ENCODE measurements at places on chromosomes 4 and X. TPM values are rescaled to one million over a fixed set of nuclear protein-coding genes. Genes with fewer than 3 reads are reported as not detected.

The FGF5 gene
- total RNA-seq = 0.32 TPM

The CLGN gene
- total RNA-seq = 6.6 TPM

The RHOXF2B gene
- not detected for total RNA-seq

The SLC10A6 gene
- not detected for total RNA-seq

The SSX1 gene
- total RNA-seq = not detected

The PCYT1B gene
- total RNA-seq = not detected

The HSFX1 gene
- 0.33 TPM for total RNA-seq

The ATP10D gene
- total RNA-seq = 2.8 TPM

The GYPB gene
- total RNA-seq = not detected

The LRP2BP gene
- 0.17 TPM for total RNA-seq

The C4orf51 gene
- not detected for total RNA-seq

The FRMPD4 gene
- total RNA-seq = 0.12 TPM

The GLRA2 gene
- total RNA-seq = not detected

The FOXR2 gene
- not detected for total RNA-seq

The ADH1C gene
- not detected for total RNA-seq

The FATE1 gene
- not detected for total RNA-seq

The UCHL1 gene
- 986 TPM for total RNA-seq

The GAR1 gene
- total RNA-seq = 45.9 TPM

The VGLL1 gene
- not detected for total RNA-seq

The JCHAIN gene
- 0.20 TPM for total RNA-seq

The XK gene
- total RNA-seq = 0.38 TPM

The CENPVL1 gene
- not detected for total RNA-seq

The USP17L20 gene
- not detected for total RNA-seq

The USP51 gene
- total RNA-seq = 0.43 TPM

The BANK1 gene
- total RNA-seq = 0.81 TPM

The DCAF8L1 gene
- not detected for total RNA-seq

The ZMAT1 gene
- total RNA-seq = 0.07 TPM

The CLIC2 gene
- total RNA-seq = 0.03 TPM

The DIAPH2 gene
- 6.0 TPM for total RNA-seq

The BLOC1S4 gene
- 17.3 TPM for total RNA-seq

The PFKFB1 gene
- not detected for total RNA-seq

The BLTP1 gene
- 5.6 TPM for total RNA-seq

The SLC38A5 gene
- 0.38 TPM for total RNA-seq

The FGFBP2 gene
- total RNA-seq = 0.12 TPM

The RTL5 gene
- 2.9 TPM for total RNA-seq

The RPL36A gene
- 2,595 TPM for total RNA-seq
